ENCODE measurements at places on chromosomes 7 and 10. TPM values are rescaled to one million over a fixed set of nuclear protein-coding genes. Genes with fewer than 3 reads are reported as not detected.

The MRLN gene
- not detected for total RNA-seq

DNA sequence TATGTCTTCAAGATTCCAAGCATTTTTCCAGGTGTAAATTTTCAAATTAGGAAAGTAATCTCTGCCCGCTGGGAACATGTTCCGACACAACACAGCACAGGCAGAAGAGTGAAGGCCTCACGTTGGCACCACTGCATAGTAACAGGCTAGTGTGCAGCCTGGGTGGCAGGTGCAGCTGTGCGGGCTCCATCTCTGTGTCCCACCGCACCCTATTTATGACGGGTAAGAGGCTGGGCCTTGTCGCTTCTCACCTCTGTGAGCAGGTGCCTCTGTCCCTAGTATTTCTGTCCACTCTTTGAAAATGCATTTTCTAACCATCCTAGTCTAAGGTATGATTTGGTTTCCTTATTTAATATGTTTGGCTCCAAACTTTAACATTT lies 24.1 kb downstream of the VIPR2 start:
- DNase-seq = no peak

The PNLIPRP2 gene
- total RNA-seq = not detected

GRCh38 chr10:96586419-96587263 lies at the start of gene TM9SF3:
TSS of gene TM9SF3 (minus strand) at chr10:96587012. CDS start at chr10:96586835, 177 bp downstream.
- DNase-seq = peak; percentile 91

The TCAF2 gene
- 3.0 TPM for total RNA-seq

The SPACDR gene
- not detected for total RNA-seq

GRCh38 chr7:69318794-69319193 lies 279.5 kb upstream of the AUTS2 start:
- no peak for DNase-seq

DNA sequence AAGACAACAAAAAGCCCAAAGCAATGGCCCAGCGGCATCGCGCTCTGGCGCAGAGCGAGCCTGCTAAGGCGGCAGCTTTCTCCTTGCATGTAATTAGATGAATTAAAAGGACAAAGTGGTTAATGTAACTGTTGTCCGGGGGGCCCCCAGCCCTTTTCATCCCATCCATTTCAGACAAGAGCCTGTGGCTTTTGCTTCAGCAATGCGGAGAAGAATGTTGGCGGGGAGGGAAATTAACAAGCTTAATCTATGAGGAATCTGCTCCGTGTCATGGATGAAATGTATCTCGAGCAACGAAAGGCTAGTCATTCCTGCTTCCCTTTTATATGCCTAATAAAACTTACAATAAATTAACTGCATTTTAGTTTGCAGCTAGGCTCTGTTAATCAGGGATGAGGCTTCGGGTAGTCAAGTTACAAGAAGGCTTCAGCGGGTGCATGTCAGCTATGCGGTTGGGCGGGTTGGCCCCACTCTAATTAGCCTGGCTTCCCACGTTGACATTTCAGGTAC lies 203.3 kb downstream of the BUB3 start:
- DNase-seq = no peak

The SLC35G1 gene
- 11.1 TPM for total RNA-seq

The KIAA1549 gene
- total RNA-seq = 4.2 TPM

GRCh38 chr10:77673101-77673500 lies 35.5 kb upstream of the KCNMA1 start:
- DNase-seq = no peak

The MUC3A gene
- total RNA-seq = 0.36 TPM

DNA sequence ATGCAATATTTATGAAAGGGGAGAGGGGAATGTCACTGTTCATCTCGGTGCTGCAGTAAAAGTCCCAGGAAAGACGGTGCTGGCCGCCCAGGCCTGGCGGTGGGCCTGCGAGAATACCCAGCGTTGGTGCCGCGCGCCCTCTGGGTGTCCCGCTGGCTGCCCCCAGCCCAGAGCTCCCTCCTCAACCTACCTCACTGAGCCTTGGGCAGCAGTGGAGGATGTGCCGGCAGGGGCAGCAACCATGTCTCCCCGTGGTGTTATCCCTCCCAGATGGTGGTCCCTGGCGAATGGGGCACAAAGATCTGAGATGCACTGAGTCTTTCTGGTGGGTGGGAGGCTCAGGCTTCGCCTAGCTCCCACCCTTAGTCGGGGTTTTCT lies 9.5 kb upstream of the TLX1 start:
- DNase-seq = no peak

DNA sequence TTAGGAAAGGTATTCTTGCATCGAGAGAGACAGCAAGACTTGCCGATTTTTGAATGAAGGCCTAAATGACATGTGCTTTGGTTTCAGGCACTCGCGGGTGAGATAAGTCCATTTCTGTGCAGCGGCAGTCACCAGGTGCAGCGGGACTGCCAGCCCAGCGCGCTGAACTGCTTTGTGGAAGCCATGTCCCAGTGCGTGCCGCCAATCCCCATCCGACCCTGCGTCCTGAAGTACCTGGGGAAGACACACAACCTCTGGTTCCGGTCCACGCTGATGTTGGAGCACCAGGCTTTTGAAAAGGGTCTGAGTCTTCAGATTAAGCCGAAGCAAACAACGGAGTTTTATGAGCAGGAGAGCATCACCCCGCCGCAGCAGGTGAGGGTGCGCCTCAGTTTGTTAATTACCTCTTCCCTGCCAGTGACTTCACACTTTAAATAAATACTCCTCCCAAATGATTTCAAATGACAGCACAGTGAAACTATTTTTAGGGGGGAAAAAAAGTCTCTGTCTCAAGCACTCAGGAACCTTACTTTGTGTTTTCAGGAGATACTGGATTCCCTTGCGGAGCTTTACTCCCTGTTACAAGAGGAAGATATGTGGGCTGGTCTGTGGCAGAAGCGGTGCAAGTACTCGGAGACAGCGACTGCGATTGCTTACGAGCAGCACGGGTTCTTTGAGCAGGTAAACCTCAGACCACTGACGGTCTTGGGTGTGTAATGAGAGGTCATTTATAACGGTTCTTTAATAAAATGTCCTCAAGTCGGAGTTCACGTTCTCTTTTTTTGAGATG lies 98.3 kb downstream of the TRRAP start:
- DNase-seq = no peak

- no peak for DNase-seq
Measured at GRCh38 chr7:42292991-42293521, 56.0 kb upstream of the GLI3 start.

GRCh38 chr7:16356301-16356958 lies 64.9 kb downstream of the CRPPA start:
- no peak for DNase-seq

The ENTPD1 gene
- 9.2 TPM for total RNA-seq

The EIF5AL1 gene
- 0.10 TPM for total RNA-seq

DNA sequence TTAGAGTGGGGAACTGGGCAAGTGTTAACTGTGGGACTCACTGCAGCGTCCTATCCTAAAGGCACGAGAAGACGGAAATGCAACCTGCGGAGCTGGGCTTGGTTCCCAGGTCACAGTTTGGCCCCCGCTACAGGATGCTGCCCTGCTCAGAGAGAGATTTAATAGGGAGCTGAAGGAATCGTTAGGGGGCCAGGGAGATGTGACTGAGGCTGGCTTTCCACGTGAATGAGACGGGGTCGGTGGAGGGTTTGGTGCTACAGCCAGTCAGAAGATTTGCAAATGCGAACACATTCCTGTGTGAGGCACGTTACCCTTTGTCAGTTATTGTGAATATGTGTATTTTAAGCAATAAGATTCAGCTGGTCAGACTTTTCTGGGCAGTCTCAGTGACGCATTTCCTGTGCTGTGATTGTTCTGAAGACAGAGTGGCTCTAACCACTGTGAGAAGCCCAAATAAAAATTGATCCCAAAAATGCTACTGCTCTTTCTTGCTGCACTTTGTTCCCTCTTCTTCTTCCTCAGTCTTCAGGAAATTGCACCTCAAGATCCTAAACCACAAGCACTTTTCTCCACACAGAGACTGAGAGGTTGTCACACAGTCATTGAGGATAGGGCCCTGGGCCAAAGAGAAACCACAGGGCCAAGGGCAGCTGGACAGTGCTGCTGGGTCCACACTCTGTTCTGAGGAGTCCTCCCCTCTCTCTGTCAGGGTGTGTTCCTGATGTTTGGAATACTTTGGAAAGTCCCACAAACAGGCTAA lies 21.2 kb downstream of the CYP17A1 start:
- DNase-seq = peak; percentile 46

DNA sequence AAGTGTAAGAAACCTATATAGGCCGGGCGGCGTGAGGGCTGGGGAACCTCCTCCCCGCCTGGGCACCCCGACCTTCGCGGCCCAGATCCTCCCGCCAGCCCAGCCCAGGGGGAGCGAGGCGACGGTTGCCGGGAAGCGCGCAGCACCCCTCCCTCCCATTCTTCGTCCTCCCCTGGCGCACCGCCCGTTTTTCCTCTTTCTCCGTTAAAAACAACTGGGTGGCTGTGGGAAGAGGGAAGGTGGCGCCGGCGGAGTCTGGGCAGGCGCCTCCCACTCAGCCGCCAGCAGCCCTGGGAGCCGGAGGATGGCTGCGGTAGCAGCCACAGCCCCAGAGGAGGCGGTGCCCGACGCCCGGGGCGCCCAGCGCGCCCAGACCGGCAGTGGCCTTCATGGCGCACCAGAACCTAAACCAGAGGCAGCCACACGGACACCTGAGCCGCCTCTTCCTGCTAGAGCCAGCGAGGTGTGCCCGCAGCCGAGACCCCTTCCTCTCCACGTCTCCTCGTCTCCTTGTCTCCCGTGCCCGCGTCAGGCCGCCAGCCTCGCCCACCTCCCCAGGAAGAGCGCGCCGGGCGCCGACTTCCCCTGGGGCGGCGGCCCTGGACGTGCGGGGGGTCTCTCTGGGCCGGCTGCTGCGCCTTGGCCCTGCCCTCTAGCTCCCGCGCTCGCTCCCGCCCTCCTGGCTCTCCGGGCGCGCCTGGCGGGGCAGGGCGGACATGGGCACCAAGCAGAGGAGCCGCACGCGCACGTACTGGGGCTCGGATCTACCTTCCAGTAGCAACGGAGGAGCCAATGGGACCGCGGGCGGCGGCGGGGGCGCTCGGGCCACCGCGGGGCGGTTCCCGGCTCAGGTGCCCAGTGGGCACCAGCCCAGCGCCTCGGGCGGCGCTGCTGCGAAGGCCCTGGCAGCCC lies 32.8 kb upstream of the SFTPD start:
- no peak for DNase-seq

DNA sequence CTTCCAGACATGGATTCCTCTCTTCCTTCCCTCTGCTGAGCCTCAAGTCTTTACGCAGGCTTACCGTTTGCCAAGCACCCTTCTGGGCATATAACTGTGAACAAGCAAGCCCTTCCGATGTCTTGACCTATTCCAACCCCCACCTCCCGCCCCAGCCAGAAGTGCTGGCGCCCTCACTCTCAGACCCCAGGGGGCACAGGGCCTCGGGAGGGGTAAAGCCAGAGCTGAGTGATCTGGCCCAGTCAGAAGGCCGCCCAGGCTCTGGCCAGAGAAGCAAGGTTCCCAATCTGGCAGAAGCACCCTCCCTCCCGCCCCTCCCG lies 1.2 kb downstream of the PRRT4 start:
- no peak for DNase-seq

The TUBB8 gene
- not detected for total RNA-seq

DNA sequence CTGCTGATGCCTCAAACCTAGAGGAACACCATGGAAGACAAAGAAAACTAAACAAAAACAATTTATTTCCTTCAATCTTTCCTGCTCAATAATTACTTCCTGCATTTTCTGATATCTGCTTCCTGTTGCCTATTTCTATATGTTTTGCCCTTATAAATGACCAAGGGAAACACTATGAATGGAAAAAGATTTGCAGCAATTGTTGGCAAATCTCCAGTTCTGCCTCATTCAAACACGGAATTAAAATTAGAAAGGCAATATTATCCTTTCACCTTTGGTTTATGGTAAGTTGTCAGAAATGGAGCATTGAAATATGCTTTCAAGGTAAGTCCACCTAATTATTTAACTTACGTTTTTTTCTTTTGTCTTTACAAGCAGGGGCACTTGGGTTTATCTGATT lies 552.2 kb upstream of the ANKRD30A start:
- DNase-seq = no peak

The HIPK2 gene
- total RNA-seq = 37.0 TPM

GRCh38 chr7:64885520-64886240 lies 17.4 kb upstream of the ZNF273 start:
- no peak for DNase-seq

The LRRC17 gene
- 60.4 TPM for total RNA-seq

DNA sequence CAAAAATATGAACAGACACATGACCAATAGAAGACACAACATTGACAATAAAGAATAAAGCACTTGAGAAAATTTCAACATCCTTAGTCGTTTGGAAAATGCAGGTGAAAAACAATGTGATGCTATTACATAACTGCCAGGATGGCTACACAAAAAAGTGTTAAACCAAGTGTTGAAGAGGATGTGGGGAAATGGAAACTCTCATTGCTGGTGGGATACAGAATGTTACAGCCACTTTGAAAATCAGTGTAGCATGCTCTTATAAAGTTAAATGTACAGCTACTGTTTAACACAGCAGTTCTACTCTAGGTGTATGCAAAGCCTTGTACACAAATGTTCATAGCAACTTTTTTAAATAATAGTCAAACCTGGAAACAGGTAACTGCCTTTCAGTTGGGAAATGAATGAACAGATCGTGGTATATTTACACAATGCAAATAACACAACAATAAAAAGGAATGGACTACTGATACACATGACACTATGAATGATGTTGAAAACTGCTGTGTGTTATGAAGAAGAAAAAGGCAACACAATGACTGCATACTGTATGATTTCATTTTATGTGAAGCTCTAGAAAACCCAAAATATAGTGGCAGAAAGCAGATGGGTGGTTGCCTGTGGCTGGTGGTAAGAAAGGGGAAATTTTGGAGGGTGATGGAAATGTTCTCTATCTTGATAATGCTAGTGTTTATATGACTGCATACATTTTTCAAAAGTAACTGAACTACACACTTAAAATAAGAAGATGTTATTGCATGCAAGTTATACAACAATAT lies 102.2 kb upstream of the VIPR2 start:
- no peak for DNase-seq

GRCh38 chr7:22229148-22229547 lies 127.8 kb downstream of the RAPGEF5 start:
- no peak for DNase-seq
